ENCODE measurements at places on chromosomes 6 and 20. TPM values are rescaled to one million over a fixed set of nuclear protein-coding genes. Genes with fewer than 3 reads are reported as not detected.

GRCh38 chr6:166566026-166567011 is 20.2 kb downstream of the RAMACL start:
- no peak for DNase-seq

GRCh38 chr20:33670715-33671499 is 3.3 kb downstream of the NECAB3 start:
- DNase-seq: no peak

DNA sequence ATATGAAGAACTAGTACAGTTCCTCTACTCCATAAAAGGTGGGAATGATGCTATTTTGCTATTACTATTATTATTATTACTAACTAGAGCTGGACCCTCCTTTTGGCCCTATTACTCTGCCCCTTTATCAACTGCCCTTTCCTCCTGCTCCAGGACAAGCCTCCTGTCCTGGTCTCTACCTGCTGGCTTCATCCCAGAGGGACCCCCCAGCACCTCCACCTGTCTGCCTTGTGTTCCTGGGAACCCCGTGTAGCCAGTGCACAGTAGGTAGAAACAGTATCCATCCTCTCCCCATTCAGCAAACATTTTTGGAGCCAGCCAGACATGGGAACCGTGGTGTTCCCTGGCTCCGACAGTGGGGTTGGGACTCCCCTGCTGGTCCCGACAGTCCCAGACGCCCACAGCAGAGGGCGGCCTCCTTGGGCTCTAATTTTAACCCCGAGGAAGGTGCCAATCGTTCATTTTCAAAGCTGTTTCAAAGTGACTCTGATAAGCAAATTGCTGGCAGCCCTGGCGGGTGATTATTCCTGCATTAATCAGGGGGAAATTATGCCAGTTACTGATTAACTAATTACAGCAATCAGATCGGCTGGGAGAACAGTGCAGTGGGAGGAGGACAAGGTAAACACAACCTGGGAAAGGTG is 44.2 kb upstream of the MDGA1 start:
- DNase-seq: no peak

DNA sequence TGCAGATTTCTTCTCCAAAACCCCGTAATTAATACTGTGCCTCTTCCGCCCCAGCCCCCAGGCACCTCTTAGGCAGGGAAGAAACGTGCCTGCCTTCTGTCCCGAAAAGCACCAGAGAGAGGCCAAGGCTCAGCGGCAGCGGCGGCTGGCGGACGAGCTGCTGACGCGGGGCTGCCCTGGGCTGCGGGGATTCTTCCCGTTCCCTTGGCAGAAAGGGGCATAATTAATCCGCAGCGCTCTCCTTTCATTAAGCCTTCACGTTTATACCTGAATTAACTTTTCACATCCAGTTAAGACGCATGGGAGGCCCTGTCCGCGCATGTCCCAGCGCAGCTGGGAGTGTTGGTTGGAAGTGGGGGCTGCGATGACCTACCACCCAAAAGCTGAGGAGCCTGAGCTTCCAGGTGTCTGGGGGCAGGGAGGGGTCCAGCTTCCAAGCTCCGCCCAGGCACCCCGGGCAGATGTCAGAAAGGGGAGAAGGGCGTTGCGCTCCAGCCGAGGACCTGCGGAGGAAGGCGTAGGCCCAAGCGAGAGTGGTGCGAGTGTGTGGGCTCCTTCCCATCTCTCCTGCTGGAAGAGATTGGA is 167.4 kb upstream of the LRFN2 start:
- no peak for DNase-seq

GRCh38 chr20:55291261-55291660 is 714.1 kb downstream of the CBLN4 start:
- DNase-seq: no peak

- DNase-seq: no peak
Observed at GRCh38 chr20:36548006-36548315, 6.6 kb downstream of the MYL9 start.

- peak; percentile 41 for DNase-seq
Observed at GRCh38 chr6:44304282-44305199, 8.6 kb downstream of the AARS2 start.

GRCh38 chr6:133746417-133746770 is 142.5 kb upstream of the TCF21 start:
- no peak for DNase-seq

DNA sequence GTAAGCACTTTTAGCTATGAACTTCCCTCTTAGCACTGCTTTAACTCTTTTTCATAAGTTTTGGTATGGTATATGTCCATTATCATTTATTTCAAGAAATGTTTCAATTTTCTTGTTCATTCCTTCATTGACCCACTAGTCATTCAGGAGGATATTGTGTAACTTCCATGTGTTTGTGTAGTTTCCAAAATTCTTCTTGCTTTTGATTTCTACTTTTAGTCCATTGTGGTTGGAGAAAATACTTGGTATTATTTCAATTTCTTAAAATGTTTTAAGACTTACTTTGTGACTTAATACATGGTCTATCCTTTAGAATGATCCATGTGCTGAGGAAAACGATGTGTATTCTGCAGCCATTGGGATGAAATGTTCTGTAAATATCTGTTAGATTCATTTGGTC is 176.5 kb downstream of the CENPW start:
- no peak for DNase-seq

- DNase-seq: peak; percentile 69
Observed at GRCh38 chr20:38057351-38057972, 23.9 kb downstream of the RPRD1B start.

DNA sequence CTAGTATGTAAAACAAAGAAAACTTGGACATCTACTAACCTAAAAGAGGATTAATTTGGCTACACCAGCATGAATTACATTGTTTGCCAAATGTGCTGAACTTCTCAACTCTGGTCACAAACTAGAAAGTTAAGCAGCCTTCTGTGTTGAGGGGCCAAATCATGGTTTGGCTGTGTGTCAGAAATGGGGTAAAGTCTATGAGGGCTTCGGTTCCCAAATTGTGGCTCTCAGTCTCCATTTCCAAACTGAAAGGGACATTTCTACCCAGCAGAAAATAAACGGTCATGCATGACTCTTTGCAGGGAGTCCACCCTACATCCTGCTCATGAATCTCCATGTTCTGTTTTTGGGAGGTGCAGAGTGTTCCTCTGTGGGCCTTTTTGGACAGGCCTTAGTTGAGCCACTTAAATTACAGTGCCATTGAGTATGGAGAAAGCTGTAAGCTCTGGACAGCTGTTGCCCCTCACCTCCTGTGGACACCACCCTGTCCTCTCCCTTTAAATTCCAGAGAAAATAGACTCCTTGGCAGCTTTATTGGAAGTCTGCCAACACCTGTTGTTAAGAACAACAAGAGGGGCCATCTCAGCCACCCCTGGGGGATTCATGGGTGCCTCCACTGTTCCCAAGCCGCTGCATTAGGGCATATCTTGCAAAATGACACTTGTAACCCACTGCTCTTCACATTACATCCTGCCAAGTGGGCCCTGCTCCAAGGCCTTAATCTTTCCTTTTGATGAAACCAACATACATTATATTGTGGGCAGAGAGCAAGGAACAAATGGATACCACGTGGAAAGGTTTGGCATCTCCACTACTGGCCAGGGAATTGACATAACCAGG is 27.5 kb upstream of the SNRPC start:
- no peak for DNase-seq

DNA sequence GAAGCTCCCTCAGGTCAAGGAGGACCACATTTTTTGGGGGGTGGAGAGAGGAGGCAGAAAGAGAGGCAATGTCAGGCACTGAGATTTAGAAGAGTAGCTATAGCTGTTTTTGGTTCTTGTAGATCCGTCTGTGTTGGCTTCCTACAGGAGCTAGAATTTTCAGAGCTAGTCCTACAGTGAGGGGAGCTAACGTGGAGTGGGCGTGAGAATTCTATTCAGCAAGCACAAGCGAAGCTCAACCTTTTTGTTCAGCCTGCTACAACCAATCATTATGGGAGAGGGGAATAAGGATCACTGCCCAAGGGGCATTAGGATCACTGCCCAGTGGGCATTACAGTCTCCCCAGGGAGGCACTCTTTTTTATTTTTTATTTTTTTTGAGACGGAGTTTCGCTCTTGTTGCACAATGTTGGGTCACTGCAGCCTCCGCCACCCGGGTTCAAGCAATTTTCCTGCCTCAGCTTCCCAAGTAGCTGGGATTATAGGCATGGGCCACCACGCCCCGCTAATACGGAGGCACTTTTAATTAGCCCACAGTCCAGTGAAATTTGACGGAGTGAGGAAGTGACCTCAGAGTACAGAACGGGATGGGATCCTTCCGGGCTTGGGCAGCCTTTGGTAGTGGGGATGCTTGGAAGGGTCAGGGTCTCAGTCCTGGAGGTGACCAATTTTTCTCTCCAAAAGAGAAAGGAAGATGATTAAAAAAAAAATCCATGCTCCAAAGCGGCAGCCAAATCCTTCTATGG is 1.1 kb upstream of the PANK2 start:
- no peak for DNase-seq

- no peak for DNase-seq
Observed at GRCh38 chr6:168361766-168362165, 42.2 kb upstream of the DACT2 start.

DNA sequence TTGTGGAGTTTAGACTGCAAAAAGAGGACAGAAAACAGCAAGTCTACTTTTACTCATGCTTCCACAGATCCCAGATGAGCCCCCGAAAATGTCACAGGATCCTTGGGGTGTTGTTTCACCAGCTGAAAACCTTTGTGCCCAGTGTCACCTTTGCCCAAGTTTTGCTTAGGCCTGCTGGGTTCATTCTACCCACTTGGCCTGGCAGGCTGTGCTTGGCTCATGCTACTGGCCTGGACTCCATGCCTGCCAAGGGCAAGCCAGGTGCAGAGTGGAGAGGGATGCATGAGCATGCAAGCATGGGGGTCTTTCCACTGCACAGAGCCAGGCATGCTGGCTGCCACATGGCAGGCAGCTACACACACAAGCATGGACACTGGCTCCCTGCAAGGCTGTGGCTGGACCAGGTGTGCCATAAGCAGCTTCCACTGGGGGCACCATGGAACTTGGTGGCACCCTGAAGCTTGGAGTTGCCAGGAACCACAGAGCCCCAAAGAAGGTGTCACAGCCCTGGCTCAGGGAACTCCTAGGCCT is 1082.0 kb downstream of the KHDRBS2 start:
- DNase-seq: no peak

DNA sequence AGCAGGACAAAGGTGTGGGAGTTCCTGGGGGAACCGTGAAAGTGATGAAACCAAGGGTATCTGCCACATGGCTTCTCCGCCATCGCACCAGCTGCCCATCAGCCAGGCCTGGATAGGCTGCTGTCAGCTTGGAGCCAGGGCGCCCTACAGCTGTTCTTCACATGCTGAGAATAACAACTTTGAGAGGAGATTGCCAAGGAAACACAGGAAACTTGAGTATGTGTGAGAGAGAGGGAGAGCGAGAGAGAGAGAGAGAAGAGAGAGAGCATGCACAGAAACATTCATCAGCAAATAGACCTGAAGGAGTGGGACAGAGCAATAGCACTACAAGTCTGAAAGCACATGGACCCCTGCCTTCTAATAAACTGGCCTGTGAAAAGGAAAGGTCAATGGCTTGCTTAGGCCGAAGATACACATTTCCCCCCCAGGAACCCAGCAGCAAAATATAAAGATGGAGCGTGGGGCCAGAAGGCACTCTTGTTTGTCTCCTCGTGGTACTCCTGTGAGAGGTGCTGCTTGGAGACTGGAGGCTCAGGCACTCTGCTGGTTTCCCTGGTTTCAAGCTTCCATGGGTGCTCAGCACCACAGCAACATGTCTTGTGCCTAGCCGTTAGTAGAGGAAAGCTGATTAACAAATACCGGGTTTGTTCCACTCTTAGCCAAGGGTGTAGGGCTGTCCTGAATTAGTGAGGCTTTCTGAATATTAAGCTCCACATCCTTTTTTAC is 53.0 kb downstream of the SNAP25 start:
- no peak for DNase-seq

DNA sequence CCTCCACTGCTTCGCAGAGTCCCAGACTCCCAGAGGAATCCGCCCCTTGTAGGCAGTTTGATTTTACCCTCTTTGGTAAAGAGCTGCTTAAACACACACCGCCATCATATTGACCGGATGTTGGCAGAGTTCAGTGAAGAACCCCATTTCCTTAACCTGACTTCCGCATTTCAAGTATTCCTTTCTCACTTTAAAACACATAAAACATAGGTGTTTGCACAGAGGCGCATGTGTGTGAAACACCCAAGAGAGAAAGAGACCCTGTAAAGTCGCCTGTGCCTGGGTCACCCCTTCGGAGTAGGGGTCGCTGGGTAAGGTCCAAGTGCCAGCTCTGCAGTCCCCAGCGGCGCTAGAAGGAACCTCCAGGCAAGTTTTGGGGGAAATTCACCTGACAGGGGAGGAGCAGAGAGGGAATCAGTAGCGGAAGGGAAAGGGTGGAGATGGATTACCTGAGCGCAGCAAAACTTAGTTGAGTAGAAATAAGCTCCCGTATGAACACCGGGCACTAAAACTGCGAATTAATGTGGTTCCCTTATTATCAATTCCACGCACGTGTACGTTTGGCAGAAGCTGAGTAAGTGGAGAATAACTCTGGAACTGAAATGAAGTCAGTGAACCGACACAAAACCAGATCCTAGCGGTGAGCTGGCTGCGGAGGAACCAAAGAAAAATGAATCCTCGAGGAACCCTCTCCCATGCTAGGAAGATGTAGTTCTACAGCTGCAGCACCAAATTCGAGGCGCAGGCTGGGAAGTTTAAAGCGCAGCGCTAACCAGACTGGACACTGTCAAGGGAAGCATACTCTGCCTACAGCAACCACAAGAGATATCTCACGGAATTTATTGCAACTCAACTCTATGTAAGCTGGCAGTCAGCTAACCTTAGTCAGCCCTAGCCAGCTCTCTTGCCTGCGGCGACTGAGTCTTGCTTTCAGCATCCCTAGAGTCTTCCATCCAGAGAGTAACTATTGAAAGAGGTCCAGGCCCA is 3.5 kb upstream of the HTR1B start:
- DNase-seq: no peak

DNA sequence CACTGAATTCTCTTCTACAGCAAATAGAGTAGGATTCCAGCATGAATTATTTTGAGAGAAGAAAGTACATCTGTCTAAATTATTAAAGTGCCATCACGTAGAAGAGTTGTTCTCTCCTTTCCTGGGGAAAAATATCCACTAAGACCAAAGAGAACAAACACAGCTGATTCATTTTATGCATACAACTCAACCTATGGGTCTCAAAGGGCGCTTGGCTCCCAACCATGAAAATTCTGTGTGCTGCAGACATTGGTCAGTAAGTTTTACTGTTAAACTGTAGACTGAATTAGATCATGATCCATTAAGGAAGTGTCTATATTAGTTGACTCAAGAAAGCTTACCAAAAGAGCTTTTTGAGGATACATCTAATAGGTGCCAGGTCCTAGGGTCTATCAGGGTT is 83.5 kb downstream of the FRK start:
- no peak for DNase-seq

FAM162B gene
- not detected for total RNA-seq

RGS17 gene
- not detected for total RNA-seq

FAM217A gene
- total RNA-seq: not detected

WFDC12 gene
- total RNA-seq: not detected

LST1 gene
- 7.9 TPM for total RNA-seq

NCOA6 gene
- total RNA-seq: 18.9 TPM

GPR63 gene
- total RNA-seq: 0.57 TPM

DEFB127 gene
- not detected for total RNA-seq

SLC44A4 gene
- total RNA-seq: 0.20 TPM

All from activated T-cell treated with anti-CD3 and anti-CD28 coated beads, Interleukin-2, amount 50 U/mL, for 4 hours (primary cell).